Osteocyte (in vitro differentiated cells): ENCODE measurements at places on chromosomes 3 and 15.

- H3K27me3 ChIP-seq, result no peaks in the 10 kb centered on the region
- peak overlapping the region; percentile 37 for H3K4me3 ChIP-seq
- H3K4me1 ChIP-seq, result peaks cover 7% of the 10 kb centered on the region
- no peak overlapping the region for H3K27ac ChIP-seq
- DNase-seq, result no peak
These were observed 1.5 kb downstream of the CAND2 start for GRCh38 chr3:12797892-12798558.

DNA sequence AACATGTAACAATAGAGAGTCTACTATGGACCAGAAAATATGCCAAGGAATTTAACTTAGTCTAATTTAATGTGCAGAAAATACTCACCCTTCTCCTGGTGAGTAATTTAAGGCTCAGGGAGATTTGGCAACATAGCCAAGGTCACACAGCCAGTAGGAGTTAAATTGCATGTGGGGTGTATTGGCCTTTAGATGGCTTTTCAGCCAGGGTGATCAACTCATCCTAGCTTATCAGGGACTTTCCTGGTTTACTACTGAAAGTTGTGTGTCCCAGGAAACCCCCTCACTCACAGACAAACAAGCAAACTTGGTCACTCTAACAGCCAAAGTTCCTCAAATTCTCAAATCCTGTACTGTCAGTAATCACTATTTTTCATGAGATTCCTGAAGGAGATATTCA, 2.6 kb upstream of the SLC9A9 start:
- no peaks in the 10 kb centered on the region for H3K36me3 ChIP-seq
- H3K4me3 ChIP-seq, result no peak overlapping the region
- peaks cover 20% of the 10 kb centered on the region for H3K4me1 ChIP-seq
- peaks cover 11% of the 10 kb centered on the region for H3K27me3 ChIP-seq
- H3K27ac ChIP-seq, result no peak overlapping the region

DNA sequence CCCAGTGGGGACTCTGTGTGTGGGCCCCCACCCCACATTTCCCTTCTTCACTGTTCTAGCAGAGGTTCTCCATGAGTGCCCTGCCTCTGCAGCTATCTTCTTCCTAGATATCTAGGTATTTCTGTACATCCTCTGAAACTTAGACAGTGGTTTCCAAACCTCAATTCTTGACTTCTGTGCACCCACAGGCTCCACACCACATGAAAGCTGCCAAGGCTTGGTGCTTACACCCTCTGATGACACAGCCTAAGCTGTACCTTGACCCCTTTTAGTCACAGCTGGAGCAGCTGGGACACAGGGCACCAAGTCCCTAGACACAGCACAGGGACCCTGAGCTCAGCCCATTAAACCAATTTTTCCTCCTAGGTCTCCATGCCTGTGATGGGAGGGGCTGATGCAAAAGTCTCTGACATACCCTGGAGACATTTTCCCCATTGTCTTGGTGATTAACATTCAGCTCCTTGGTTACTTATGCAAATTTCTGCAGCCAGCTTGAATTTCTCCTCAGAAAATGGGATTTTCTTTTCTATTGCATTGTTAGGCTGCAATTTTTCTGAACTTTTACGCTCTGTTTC, 304.5 kb downstream of the OTOL1 start:
- H3K4me1 ChIP-seq, result no peaks in the 10 kb centered on the region
- DNase-seq, result no peak
- H3K36me3 ChIP-seq, result no peaks in the 10 kb centered on the region
- peaks cover 7% of the 10 kb centered on the region for H3K27me3 ChIP-seq

GRCh38 chr3:152073267-152073666, 195.5 kb upstream of the MBNL1 start:
- DNase-seq, result no peak
- H3K36me3 ChIP-seq, result peaks cover 4% of the 10 kb centered on the region
- H3K27ac ChIP-seq, result peak overlapping the region; percentile 23
- peak overlapping the region; percentile 3 for H3K4me3 ChIP-seq
- no peaks in the 10 kb centered on the region for H3K27me3 ChIP-seq

DNA sequence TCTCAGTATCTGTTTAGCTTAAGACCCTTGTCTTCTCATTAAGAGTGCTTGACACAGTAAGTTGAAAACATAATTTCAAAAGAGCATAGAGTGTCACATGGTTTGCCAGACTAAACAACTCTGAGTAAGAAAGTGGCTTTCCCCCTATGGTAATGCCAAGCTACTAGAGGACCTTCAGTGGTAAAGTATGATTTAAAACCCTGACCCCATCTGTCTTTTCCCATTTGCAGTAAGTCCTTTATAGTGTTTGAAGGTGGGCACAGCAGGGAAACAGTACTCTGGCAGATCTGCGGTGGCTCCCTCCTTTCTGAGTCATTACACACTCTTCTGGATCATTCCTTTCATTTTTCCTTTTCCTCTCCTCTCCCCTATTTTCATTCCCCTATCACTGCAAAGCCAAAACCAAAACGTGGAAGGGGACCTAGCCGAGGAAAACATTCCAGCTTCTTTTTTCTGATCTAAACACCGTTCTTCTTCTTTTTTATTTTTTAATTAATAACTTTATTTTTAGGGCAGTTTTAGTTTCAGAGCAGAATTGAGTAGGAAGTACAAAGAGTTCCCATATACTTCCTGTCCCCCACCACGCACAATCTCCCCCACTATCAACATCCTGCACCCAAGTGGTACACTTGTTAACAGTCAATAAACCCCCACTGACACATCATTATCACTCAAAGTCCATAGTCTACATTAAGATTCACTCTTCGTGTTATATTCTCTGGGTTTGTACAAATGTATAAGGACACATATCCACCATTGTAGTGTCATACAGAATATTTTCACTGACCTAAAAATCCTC, 74.7 kb downstream of the PPARG start:
- peaks cover 15% of the 10 kb centered on the region for H3K27me3 ChIP-seq
- peak overlapping the region; percentile 19 for H3K27ac ChIP-seq
- no peak overlapping the region for H3K4me3 ChIP-seq
- H3K36me3 ChIP-seq, result peaks cover 2% of the 10 kb centered on the region

GRCh38 chr15:93428807-93429351, 339.9 kb upstream of the RGMA start:
- H3K27me3 ChIP-seq, result no peaks in the 10 kb centered on the region
- no peaks in the 10 kb centered on the region for H3K36me3 ChIP-seq
- H3K27ac ChIP-seq, result no peak overlapping the region
- no peaks in the 10 kb centered on the region for H3K4me1 ChIP-seq
- no peak for DNase-seq

GRCh38 chr3:147406028-147406931, at the start of gene ZIC4:
Gene ZIC4 (minus strand): TSS chr3:147406543. CDS start chr3:147402797, 3,746 bp downstream.
- peak within 1 kb of the TSS; percentile 85 for H3K4me3 ChIP-seq
- peaks cover 58% of the 10 kb centered on the region for H3K4me1 ChIP-seq
- no peaks in the 10 kb centered on the region for H3K27me3 ChIP-seq
- peak within 1 kb of the TSS; percentile 98 for H3K27ac ChIP-seq
- H3K36me3 ChIP-seq, result peaks cover 7% of the 10 kb centered on the region
- no peak for DNase-seq

GRCh38 chr3:73255609-73256029, 194.2 kb downstream of the EBLN2 start:
- no peaks in the 10 kb centered on the region for H3K4me1 ChIP-seq
- no peak for DNase-seq
- H3K4me3 ChIP-seq, result no peak overlapping the region
- peaks cover 17% of the 10 kb centered on the region for H3K27me3 ChIP-seq

- no peak overlapping the region for H3K4me3 ChIP-seq
- no peaks in the 10 kb centered on the region for H3K36me3 ChIP-seq
- DNase-seq, result no peak
- peaks cover 22% of the 10 kb centered on the region for H3K4me1 ChIP-seq
These were observed 120.3 kb downstream of the BDH1 start for GRCh38 chr3:197435426-197435825.

- no peaks in the 10 kb centered on the region for H3K27me3 ChIP-seq
- no peaks in the 10 kb centered on the region for H3K36me3 ChIP-seq
- H3K27ac ChIP-seq, result peak overlapping the region; percentile 89
- H3K4me3 ChIP-seq, result no peak overlapping the region
- no peak for DNase-seq
- H3K4me1 ChIP-seq, result peaks cover 27% of the 10 kb centered on the region
These were observed 51.8 kb upstream of the SSR3 start for GRCh38 chr3:156606729-156607128.

GRCh38 chr3:157444797-157445184, 8.1 kb downstream of the PTX3 start:
- no peak for DNase-seq
- H3K27me3 ChIP-seq, result no peaks in the 10 kb centered on the region
- no peaks in the 10 kb centered on the region for H3K36me3 ChIP-seq
- H3K27ac ChIP-seq, result no peak overlapping the region
- no peak overlapping the region for H3K4me3 ChIP-seq

- no peaks in the 10 kb centered on the region for H3K4me1 ChIP-seq
- DNase-seq, result no peak
- no peak overlapping the region for H3K27ac ChIP-seq
- H3K36me3 ChIP-seq, result no peaks in the 10 kb centered on the region
- no peak overlapping the region for H3K4me3 ChIP-seq
These were observed 43.4 kb upstream of the NLGN1 start for GRCh38 chr3:173354124-173354523.

- H3K36me3 ChIP-seq, result no peaks in the 10 kb centered on the region
- H3K27ac ChIP-seq, result no peak overlapping the region
- DNase-seq, result no peak
These were observed 229.1 kb downstream of the EPHB1 start for GRCh38 chr3:135023996-135024658.

DNA sequence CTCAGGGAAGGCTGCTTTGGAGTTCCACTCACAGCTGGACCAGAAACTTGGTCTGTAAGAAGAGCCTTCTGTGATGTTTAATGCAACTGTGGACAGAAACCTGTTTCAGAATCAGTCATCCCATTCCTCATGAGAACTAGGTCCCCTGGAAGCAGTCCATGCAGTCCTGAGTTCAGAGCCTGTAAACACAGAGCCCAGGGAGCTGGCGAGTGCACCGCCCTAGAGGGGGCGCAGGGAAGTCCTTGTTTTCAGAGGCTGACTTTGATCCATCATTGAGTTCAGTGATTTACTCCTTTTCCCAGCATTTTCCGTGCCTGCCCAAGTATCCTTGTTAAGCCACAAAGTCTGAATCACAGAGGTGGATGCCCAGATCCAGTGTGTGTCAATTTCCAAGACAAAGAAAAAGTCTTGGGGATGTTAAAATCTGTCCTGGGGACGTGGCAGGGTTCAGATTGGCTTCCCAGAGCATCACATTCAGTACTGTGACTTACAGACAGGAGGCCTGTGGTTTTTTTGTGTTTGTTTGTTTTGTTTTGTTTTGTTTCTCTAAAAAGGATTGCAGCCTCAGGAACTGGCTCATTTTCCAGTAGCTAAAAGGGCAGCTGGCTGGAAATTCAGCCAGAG, 9.8 kb upstream of the TXNRD3 start:
- peaks cover 58% of the 10 kb centered on the region for H3K27me3 ChIP-seq
- H3K27ac ChIP-seq, result no peak overlapping the region
- H3K36me3 ChIP-seq, result no peaks in the 10 kb centered on the region
- DNase-seq, result no peak

DNA sequence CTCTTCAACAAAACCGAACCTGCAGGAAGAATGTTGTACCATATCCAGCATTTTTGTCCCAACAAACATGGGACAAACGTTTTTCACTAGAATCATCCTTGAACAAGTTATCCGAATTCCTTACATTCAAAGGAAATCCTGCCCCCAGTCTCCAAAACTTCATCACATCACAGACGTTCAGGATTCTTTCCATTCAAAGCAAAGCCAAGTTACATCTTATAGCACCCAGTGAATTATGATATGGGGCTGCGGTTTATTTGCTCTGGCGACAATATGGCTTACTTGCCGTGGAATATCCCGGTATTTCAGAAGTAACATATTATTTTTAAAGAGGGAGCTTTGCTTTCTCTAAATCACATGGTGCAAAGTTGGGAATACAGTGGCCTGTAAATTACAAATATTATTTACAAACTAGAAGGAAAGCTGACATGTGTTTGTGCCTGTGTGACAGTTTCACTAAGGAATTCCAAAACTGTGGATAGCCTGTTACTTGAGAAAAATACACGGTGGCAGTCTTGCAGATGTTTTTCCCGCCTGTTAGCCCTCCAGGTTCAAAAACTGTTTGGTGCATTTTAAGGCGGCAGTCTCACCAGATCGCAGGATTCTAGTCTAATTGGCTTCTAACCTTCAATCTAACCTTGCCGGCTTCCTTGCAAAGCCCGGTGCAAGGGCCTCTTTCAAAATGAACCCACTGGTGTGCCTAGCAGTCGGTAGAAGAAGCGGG, 736 bp upstream of the MBNL1 start:
- no peaks in the 10 kb centered on the region for H3K36me3 ChIP-seq
- DNase-seq, result no peak
- no peaks in the 10 kb centered on the region for H3K27me3 ChIP-seq

DNA sequence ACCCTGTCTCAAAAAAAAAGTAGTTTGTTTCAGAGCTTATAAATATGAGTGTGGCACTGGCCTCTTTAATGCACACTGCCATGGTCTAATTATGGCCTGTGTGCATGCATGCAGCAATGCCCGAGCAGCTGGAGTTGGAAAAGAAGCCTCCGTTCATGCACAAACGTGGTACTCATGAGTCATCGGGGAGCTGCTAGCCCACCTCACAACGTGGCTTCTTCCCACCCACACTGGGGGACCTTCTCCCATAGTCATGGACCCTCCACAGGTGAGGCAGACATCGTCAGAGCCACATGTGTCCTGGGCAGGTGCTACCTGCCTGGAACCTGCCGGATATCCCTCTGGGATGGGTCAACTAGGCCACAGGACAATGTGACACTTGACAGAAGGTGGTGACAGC, 66.7 kb downstream of the ATP10A start:
- no peak overlapping the region for H3K27ac ChIP-seq
- H3K4me3 ChIP-seq, result no peak overlapping the region
- H3K27me3 ChIP-seq, result no peaks in the 10 kb centered on the region
- H3K4me1 ChIP-seq, result peaks cover 76% of the 10 kb centered on the region
- peaks cover 7% of the 10 kb centered on the region for H3K36me3 ChIP-seq
- peak; percentile 70 for DNase-seq

DNA sequence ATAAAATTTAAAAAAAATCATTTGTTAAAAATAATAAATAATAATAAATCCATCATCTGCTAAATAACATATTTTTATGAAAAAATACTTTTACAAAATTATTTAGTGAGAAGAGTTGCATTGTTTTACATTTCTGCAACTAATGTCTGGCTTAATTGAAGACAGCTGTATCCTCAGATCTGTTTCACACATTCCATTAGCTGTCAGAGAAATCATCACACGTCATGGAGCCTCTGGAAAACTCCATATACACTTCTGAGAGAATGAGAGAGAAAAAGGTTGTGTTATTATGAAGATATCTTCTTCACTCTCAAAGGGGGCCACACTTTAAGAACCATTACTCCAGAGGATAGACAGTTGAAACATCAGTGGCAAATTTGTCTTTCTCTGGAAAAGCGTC, 40.8 kb downstream of the CMSS1 start:
- H3K36me3 ChIP-seq, result peaks cover 47% of the 10 kb centered on the region
- H3K27ac ChIP-seq, result peak overlapping the region; percentile 94
- H3K4me3 ChIP-seq, result no peak overlapping the region
- H3K27me3 ChIP-seq, result no peaks in the 10 kb centered on the region
- peaks cover 67% of the 10 kb centered on the region for H3K4me1 ChIP-seq

- H3K27me3 ChIP-seq, result no peaks in the 10 kb centered on the region
- H3K27ac ChIP-seq, result no peak overlapping the region
These were observed 457.5 kb downstream of the EDEM1 start for GRCh38 chr3:5644773-5645670.

GRCh38 chr3:130686833-130687232, 59.8 kb downstream of the PIK3R4 start:
- no peak overlapping the region for H3K4me3 ChIP-seq
- H3K4me1 ChIP-seq, result no peaks in the 10 kb centered on the region
- H3K36me3 ChIP-seq, result peaks cover 45% of the 10 kb centered on the region
- no peak for DNase-seq
- no peak overlapping the region for H3K27ac ChIP-seq
- H3K27me3 ChIP-seq, result no peaks in the 10 kb centered on the region
